Panc1 (cell line): ENCODE measurements at places on chromosomes 16 and 17.

- DNase-seq, result no peak
Observed at GRCh38 chr17:74117999-74118421, 85.5 kb upstream of the RPL38 start.

- no peak for DNase-seq
Observed at GRCh38 chr16:86618431-86619238, 40.3 kb downstream of the FOXL1 start.

DNA sequence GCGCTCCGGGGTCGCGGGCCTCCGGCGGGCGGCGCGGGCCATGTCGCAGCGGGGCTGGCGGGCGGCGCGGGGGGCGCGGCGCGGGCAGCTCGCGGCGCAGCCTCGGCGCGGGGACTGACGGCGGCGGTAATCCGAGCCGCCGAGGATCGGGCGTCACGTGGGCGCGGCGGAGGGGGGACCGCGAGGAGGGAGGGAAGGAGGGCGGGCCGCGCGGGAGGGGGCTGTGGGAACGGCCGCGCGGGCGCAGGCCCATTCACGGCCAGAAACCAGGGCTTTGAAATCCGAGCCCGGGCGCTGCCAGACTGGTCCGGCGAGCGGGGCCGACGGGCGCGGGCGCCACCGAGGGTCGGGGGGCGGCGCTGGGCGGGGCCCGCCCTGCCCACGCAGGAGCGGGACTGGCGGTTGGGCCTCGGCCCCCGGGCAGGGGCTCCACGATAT lies at the start of gene MTSS2:
MTSS2 (minus strand) TSS at position 116 of the 438 bp plus-strand sequence. CDS start 262 bp downstream, outside the sequence.
- DNase-seq, result no peak

DNA sequence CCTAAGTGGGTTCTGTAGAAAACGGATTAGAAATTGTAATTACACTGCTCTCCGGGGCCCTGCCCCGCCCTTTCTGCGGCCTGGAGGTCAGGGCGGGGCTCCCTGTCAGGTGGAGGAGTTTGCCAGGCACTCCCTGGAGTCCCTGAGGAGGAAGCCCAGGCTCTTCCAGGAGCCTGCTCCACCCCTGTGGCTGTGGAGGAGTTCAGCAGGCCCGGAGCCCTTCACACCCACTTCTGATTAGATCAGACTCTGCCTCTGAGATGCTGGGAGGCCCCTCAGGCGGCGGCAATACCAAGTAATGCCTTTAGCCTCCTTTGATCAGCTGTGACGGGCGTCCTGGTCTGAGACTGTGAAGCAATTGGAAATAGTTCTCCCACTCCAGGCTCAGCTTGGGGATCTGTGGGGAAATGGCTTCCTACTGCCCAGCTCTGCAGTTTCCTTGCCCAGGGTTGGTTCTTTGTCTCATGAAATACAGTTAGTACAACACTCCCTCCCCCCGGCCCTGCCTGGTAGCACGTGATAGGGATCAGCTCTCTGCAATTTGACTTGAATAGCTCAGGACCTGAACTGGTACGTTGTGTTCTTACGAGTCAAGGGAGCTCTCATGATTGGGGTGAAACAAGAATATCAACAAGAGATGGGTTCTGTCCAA lies 22.3 kb downstream of the BAIAP2 start:
- DNase-seq, result no peak

DNA sequence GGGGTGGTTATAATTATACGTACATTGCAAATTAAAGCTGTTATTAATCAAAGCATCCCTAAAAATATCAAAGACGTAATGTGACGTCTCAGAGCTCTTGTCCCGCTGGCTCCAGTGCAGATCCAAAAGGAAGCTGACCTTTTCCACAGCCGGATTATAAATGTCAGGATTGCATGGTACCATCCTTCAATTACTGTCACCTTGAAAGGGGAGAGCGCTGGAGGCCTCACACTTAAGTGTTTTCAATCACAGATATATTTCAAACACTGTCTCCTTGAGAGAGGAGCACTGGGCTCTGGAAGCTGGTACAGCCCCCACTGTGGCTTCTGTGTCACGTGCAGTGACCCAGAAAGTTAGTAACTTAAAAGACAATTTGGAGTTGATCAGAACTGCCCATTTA lies 94.2 kb downstream of the AIPL1 start:
- DNase-seq, result no peak

DNA sequence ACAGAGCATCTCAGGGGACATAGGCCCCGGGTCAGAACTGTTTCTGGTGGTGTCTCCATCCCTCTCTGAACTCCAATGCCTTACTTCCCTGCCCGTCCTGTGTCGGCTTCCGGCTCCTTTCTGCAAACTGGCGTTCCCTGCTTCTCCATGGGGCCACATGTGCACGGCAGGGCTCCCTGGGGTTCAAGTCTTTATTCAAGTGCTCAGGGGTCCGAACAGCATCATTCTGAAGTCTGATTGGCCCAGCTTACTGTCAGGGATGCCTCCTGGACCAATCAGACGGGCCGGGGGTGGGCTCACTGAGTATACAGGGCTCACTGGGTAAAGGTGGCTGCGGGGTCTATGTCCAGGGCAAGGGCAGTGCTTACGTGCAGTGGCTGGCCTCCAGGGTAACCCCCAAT lies 17.1 kb downstream of the C16orf82 start:
- DNase-seq, result no peak

GRCh38 chr17:79033741-79034501 lies 10.0 kb downstream of the C1QTNF1 start:
- DNase-seq, result no peak

GRCh38 chr17:6421700-6422604 lies 13.0 kb downstream of the AIPL1 start:
- DNase-seq, result peak; percentile 55
